ENCODE measurements at places on chromosomes 3 and 15. TPM values are rescaled to one million over a fixed set of nuclear protein-coding genes. Genes with fewer than 3 reads are reported as not detected.

- DNase-seq = no peak
Observed at GRCh38 chr3:18382760-18383369, 42.3 kb downstream of the SATB1 start.

DNA sequence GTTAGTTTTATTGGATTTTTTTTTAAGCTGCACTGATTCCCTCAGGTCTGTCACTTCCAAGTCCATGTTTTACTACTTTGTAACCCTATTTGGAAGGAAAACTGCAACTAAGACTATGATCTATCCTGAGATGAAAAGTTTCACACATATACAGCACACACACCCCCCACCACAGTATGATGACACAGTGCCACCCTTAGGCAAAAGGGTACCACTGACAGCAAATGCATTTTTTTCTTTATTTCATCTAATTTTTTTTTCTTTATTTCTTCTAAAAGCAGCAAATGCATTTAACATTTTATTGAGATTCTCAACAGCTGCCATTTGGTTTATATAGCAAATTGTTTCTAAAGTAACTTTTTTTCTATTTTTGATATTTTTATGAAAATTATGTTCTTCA, 21.2 kb downstream of the NGRN start:
- DNase-seq = no peak

- DNase-seq = no peak
Observed at GRCh38 chr3:149830902-149831301, 17.9 kb downstream of the RNF13 start.

GRCh38 chr15:63501256-63502089, 2.9 kb upstream of the USP3 start:
- no peak for DNase-seq

- no peak for DNase-seq
Observed at GRCh38 chr3:99407257-99407656, 231.1 kb upstream of the COL8A1 start.

The NR2E3 gene
- not detected for total RNA-seq

The TUSC7 gene
- total RNA-seq = not detected
